ENCODE measurements at places on chromosomes 12 and 14.

DNA sequence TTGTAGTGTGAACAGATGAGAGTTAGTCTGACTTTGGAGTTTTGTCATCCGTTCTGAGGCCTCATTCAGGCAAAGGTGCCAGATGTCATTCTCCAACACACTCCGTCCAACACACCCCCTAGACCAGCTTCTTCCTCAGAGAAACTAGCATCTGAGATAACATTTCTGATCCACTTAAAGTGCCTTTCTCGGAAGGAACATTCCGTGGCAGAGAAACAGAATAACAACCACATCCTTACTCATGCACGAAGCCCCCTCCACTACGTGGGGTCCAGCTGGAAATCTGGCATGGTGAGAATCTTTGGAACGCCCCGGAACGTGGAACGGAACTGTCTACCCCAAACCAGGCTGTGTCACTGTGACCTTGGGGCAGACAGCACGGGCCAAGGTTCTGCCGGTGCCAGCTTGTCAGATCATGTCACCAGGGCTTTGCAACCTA, 17.0 kb upstream of the BCL7A start:
- peak; percentile 44 for DNase-seq

DNA sequence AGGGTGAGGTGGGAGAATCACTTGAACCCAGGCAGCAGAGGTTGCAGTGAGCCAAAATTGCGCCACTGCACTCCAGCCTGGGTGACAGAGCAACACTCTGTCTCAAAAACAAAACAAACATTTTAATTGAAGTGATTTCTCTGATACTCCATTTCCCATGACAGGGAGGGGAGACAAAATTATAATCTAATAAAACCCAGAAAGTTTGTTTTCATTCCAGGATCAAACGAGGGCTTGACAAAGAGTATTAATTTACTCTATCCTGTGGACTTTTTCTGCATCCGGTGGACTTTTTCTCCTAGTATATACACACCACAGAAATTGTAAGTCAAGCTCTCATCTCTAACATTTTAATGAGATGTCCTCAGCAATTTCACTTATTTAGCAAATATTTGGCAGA, 14.5 kb upstream of the AP4S1 start:
- DNase-seq = no peak

DNA sequence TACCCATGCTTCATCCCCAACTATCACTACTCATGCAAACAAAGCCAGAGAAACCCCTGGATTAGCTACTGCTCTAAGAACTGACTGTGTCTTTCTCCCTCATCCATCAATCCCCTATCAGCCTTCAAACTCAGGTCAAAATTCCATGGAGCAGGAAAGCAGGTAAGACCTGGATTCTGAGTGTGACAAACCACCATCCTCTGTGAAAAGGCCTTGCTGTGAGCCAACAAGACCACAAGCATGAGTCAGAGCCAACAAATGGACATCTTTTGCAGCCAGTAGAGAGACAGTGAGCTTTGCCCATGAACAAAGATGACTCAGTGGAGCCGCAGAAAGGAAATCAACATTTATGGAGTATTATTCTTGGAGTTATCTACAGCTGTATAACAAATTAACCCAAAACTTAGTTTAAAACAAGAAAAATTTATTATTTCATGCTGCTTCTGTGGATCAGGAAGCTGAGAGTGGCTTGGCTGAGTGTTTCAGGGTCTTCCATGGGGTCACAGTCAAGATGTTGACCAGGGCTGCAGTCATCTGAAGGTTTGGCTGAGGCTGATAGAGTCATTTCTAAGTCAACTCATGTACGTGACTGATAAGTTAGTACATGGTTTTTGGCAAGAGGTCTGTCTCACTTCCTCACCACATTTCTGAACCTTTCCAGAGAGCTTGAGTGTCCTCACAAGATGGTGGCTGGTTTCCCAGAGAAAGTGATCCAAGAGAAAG, 61.1 kb downstream of the PITPNM2 start:
- peak; percentile 95 for DNase-seq

- no peak for DNase-seq
Measured at GRCh38 chr12:63942464-63943241, 98.2 kb downstream of the SRGAP1 start.

- DNase-seq = no peak
Measured at GRCh38 chr12:52202361-52203078, 10.7 kb upstream of the KRT80 start.

- no peak for DNase-seq
Measured at GRCh38 chr12:120167529-120168095, 26.9 kb downstream of the GCN1 start.

DNA sequence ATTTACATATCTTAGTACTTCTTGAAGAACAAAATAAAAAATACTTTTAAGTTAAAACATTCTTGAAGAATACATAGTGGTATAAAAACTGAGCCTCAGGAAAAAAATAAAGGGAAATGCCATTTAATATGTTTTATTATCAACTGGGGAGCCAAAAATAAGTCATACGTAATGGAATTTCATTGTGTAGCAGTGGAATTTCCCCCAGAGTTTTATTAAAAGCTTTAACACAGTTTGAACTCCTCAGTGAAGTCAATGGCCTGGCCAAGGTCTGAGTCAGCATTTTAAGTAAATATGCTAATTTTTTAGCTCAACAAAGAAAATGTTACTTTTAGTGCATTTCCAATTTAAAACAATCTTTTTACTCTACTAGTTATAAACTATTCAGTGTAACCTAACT, 350.1 kb upstream of the ATP2B1 start:
- DNase-seq = peak; percentile 96

DNA sequence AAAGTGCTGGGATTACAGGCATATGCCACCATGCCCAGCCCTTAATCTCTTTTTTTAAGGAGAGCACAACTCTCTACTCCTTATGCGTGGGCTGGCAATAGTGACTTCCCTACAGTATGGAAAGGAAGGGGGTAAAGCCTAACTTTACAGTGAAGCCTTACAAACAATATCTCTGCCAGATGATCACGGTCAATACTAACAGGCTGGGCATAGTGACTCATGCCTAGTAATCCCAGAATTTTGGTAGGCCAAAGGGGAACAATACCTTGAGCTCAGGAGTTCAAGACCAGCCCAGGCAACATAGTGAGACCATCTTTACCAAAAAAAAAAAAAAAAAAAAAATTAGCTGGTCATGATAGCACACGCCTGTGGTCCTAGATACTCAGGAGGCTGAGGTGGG, 5.6 kb downstream of the PYM1 start:
- DNase-seq = no peak

DNA sequence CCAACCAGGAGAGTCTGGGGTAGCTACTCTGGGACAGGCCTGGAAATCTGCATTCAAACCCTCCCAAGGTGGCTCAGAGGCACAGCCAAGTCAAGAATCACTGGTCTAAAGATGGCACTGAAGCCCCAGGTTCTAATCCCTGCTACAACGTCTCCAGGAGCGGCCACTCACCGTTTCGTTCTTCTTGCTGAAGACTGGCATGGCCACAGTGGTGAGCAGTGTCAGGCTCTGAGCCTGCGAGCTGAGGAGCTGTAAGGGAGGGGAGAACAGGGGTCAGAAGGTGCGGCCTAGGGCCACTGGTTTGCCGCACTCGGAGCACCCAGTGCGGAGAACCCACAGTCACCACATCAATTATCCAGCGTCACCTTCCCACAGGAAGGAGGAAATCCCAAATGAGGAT, 38.8 kb downstream of the CACNA2D4 start:
- DNase-seq = no peak
